Fibroblast of lung (primary cell): ENCODE measurements at places on chromosomes 7 and 10. TPM values are rescaled to one million over a fixed set of nuclear protein-coding genes. Genes with fewer than 3 reads are reported as not detected.
A peak's percentile ranks its signal among the peaks of the same experiment; 100 is the strongest.

Gene OR9A2
- total RNA-seq = not detected in 2 replicates

Gene TAS2R41
- not detected in 2 replicates for total RNA-seq

Gene MCU
- 20.0 and 40.5 TPM in 2 replicates for total RNA-seq

DNA sequence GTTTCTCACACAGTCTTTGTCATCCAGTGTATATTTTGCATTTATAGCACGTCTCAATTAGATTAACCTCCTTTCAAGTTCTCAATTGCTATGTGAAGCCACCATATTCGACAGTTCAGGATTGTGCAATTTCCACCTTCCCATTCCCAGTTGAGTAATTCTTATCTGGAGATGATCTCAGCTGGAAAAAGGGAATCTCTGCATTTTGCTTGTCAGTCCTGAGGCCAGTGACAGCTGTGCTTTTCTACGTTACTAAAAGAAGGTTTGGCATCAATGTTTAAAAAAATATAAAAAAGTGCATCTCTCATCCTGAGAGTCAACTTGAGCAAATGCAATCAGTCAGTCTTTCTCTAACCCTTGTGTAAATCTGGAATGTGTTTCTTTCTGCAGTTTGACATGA is 247.7 kb downstream of the PRKG1 start:
- DNase-seq = peak; percentile 68

DNA sequence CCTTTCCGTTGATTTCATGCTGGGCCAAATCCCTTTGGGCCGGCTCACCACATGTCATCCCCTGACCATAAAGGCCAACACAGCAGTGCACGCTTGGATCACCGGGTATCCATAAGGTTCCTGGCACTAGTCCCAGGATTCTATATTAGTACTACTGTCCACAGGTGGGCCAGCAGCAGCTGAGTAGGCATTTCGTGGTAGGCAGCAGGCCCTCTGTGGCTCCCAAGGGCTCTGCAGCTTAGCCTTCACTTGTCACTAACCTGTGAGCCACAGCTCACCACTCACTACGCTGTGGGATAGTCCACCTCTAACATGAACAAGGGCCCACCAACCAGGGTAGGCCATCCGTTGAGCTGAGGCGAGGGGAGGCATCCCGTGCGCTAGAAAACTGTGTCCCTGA is 89.2 kb upstream of the MALRD1 start:
- DNase-seq = no peak

DNA sequence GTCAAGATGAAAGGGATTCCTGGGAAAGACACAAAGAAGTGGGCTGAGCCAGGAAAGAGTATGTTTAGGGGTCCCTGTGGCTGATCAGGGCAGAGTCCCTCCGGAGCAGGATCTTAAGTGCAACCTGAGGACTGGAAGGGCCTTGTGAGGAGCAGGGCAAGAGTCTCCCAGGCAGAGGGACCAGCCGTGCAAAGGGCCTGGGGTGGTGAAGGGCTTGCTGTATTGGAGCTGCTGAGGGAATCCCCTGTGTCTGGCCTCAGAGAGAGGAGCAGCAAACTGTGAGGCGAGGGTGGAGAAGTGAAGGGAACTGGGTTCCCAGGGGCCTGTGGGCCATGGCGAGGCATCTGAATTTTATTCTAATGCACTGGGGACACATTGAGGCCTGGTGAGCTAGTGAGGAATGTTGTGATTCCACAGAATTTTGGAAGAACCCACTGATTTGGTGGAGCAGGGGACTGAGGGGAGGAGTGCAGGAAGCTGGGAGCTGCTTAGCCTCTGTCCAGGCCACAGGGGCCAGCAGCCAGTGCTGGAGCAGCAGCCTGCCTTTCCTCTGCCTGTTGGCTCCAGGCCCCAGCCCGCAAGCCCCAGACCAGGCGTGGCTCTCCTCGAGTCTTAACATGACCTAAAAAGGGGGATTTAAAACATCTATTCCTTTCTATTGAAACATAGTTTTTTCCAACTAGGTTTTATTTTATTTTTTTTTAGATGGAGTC is 138.4 kb upstream of the IGFBP3 start:
- no peak for DNase-seq

DNA sequence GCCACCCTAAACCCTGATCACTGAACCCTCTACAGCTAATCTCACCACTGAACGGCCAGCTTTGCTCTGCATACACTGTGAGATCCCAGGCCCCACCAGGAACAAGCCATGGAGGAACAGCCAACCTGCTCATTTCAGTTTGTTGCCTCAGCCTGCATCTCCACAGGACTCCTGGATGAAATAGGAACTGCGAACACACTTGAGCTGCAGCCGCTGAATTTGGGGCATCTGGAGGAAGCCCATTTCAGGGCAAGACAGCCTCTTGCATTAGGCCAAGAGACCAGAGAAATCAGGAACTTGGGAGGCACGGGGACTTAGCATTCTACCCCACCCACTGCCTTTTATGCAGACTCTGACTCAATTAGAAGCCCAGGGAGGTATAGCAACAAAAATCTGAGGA is 14.5 kb upstream of the EGR2 start:
- DNase-seq = peak; percentile 31

DNA sequence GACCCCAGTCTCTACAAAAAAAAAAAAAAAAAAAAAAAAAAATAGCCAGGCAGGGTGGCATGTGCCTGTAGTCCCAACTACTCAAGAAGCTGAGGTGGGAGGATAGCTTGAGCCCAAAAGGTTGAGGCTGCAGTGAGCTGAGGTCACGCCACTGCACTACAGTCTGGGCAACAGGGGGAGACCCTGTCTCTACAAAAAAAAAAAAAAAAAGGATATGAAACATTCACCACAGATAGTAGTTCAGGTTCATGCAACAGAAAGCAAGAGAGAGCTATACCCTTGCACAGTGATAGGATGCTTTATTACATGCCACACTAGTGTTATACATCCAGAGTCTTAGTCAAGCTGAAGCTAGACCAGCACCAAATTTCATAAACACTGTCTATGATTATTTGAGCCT is 148.4 kb upstream of the KAT6B start:
- DNase-seq = no peak

GRCh38 chr7:48052748-48053147 is 17.4 kb downstream of the C7orf57 start:
- DNase-seq = peak; percentile 86

- DNase-seq = no peak
Observed at GRCh38 chr7:53350241-53350640, 314.8 kb downstream of the POM121L12 start.

DNA sequence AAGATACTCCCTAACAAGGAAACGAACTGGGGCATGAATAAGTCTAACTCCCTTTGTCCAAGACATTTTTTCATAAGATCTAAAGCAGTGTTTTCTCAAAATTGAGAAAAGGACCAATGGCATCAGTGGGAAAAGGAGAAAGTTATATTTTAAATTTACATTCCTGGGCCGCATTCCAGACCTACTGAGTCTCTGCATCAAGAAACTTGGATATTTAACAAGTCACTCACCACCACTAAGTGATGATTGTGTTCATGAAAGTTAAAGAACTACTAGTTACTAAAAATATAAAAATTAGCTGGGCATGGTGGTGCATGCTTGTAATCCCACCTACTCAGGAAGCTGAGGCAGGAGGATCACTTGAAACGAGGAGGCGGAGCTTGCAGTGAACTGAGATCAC is 149.6 kb upstream of the MEOX2 start:
- peak; percentile 47 for DNase-seq

- DNase-seq = peak; percentile 24
Observed at GRCh38 chr10:45154502-45154901, 153.8 kb downstream of the ZNF22 start.

GRCh38 chr10:100359030-100359432 is 12.0 kb downstream of the SCD start:
- DNase-seq = no peak

GRCh38 chr7:70317356-70317755 is 719.1 kb downstream of the AUTS2 start:
- peak; percentile 39 for DNase-seq

- no peak for DNase-seq
Observed at GRCh38 chr7:78115876-78116275, 317.3 kb downstream of the PHTF2 start.

- DNase-seq = no peak
Observed at GRCh38 chr7:90178166-90178565, 23.9 kb downstream of the STEAP1 start.
